ENCODE measurements at places on chromosomes 11 and 22.

GRCh38 chr11:30488304-30488998 is 97.7 kb downstream of the MPPED2 start:
- DNase-seq: peak; percentile 13

- DNase-seq: peak; percentile 97
These were observed 1252.7 kb downstream of the BRD1 start for GRCh38 chr22:48574776-48575617.

- DNase-seq: no peak
These were observed 3.5 kb upstream of the BACE1-AS start for GRCh38 chr11:117287668-117288067.

DNA sequence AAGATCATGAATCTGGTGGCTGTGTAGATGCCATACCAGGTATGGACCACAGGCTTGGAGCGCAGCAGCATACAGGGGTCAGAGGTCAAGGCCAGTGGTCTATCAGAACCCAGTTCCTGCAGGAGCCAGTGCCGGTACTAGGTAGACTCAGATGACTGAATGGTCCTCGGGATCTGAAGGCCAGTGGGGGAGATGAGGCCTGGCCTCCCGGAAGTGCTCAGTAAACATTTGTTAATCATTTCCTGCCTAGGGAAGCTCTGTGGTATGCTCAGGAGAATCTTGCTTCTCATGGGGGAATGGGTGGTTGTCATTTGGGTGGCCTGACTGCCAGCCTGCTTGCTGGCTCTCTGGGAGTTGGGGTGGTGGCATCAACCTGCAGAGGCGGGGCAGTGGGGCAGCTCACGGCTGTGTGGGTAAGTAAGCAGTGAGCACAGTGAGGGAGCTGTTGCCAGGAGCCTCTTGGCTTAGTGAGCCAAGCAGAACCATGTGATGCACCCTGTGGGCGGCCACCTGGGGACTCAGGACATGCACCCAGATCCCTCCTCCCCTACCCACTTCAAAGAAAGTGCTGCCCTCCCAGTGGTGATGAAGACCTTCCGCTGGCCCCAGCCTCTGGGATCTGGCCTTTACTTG is 33.0 kb downstream of the PTPRJ start:
- DNase-seq: peak; percentile 31

- no peak for DNase-seq
These were observed 66.2 kb downstream of the SC5D start for GRCh38 chr11:121358760-121359159.

DNA sequence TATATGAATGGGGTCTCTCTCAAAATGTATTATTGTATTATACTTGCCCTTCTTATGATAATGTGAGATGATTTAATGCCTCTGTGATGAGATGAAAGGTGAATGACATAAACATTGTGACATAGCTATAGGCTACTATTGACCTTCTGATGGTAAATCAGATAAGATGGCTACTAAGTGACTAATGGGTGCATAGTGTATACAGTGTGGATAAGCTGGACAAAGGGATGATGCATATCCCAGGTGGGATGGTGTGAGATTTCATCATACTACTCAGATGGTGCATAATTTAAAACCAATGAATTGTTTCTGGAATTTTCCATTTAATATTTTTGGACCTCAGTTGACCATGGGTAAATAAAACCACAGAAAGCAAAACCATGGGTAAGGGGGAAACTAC is 243.5 kb downstream of the SBF2 start:
- no peak for DNase-seq

Data from urothelium cell line (cell line).